DMS153 (cell line): ENCODE measurements at places on chromosomes 3 and 15.

- DNase-seq, result no peak
Measured at GRCh38 chr3:115292677-115293165, 145.6 kb upstream of the ZBTB20 start.

GRCh38 chr3:32842987-32843386, 25.2 kb downstream of the TRIM71 start:
- no peak for DNase-seq

DNA sequence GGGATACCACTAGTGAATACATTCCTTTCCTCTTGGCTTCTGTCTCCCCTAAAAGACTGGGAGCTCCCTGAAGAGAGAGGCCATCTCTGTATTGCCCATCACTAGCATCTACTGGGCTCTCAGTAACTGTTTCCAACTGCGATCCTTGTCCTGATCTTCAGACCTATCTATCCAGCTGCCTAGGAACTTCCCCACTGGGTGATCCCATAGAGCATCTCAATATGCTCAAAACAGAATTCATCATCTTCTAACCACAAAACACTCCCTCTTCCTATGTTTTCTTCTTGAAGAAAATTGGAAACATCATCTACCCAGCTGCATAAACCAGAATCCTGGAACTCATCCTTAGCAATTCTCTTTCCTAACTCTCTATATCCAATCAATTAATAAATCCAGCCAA, 54.6 kb downstream of the PLD1 start:
- DNase-seq, result no peak

GRCh38 chr3:67947808-67948508, 293.5 kb upstream of the SUCLG2 start:
- DNase-seq, result no peak

DNA sequence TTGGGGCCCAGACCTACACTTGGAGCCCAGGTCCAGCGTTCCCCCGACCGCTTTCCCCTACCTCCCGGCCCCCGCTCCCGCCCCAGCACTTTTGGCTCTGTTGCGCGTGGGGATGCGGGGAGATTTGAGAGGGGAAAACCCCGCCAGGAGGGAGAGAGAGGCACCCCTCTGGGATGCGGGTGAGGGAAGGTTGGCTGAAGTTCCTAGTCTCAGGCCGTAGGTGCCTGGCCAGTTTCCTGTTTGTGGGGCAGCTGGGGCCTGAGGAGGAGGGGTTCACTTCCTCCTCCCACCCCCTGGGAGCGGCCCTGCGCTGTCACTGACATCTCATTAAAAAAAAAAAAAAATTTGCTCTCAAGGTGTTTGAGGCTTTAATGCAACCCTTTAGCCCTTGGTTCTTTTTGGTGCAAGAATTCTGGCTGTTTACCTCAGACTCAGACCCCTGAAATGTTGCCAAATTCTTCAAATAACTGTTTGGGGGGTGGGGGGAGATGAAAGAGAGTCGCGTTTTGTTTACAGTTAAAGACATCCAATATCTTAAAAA, 2.6 kb downstream of the FAM43A start:
- DNase-seq, result no peak

DNA sequence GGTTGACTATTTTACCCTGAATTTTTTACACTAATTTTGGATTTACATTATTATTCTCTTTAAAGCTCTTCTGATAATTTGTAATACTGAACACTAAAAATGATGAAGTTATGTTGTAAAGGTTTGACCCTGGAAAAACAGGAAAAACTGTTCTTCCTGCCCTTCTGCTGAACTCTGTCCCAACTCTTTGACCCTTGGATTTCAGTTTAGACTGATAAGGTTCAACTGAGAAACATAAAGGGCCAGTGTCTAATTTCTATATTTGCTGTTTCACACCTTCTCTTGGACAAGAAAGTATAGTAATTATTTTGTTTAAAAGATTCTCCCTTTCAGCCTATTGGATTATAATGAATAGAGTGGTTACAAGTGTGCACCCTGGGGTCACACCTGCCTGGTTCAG, 12.8 kb upstream of the TMOD3 start:
- DNase-seq, result no peak

DNA sequence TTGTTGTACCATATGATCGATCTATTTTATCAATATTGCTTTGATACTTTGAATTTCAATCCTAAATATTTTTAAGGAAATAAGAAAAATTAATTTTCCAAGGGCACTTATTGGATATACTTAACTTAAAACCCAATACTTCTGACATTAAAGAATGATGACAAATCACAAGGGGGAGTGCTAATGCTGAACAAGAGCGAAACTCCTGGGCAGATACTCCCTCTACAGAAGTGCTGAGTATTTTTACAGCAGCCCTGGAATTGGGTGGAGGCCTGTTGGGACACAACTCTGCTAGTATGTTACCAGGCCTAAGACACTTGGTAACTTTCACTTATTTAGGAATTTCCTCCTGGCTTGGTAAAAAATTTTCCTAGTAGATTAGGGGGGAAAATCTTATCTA, 46.2 kb downstream of the DENND6A start:
- DNase-seq, result no peak

GRCh38 chr3:48426401-48426909, 3.4 kb downstream of the PLXNB1 start:
- no peak for DNase-seq
